ENCODE measurements at places on chromosomes 3 and 15.

- no peak for DNase-seq
These were observed 109.3 kb downstream of the C3orf38 start for GRCh38 chr3:88259045-88259444.

GRCh38 chr15:80931721-80932512 lies 57.7 kb downstream of the MESD start:
- no peak for DNase-seq

DNA sequence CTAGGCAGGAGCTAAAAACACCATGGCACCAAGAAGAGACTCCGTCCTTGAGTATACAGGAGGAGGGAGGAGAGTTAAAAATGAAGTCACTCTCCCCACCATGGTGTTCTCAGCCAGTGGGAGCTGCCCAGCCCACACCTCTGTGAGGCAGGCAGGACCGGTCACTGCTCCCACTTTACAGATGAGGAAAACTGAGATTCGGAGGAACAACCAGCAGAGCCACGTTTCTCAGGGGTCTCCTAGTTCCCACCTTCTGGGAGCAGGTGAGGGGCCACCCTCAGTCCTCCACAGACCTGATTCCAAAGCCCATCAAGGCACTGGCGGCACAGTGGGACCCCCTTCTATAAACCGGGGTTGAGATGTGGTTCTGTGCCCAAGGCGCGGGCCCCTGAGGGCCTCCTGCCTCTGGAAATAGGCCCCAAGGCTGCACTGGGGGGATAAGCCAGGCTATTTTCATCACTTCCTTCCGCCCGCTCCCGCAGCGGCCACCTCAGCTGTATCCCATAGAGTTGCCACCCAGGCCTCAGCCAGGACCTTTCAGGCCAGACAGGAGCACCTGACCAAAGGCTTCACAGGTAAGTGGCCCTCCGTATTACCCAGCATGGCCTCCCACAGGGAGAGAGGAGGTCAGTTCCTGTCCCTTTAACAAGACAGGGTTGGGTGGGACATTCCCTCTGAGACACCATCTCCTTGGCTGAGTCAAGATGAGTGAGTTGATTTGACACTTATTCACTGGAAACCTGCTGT lies at the start of gene GP9:
Gene GP9 (plus strand): TSS at position 504 of the 747 bp plus-strand sequence. CDS start 961 bp downstream, outside the sequence.
- DNase-seq, result no peak

- no peak for DNase-seq
These were observed 24.2 kb upstream of the CD96 start for GRCh38 chr3:111517801-111518200.

GRCh38 chr3:152056481-152056880 lies 183.0 kb downstream of the SUCNR1 start:
- no peak for DNase-seq

Measured in OCI-M1 (cell line).